Stimulated activated CD8-positive, alpha-beta memory T cell treated with anti-CD3 and anti-CD28 coated beads, Interleukin-4, amount 100 ng/mL, for 1 hour (primary cell): ENCODE measurements at places on chromosomes 6 and 20.

DNA sequence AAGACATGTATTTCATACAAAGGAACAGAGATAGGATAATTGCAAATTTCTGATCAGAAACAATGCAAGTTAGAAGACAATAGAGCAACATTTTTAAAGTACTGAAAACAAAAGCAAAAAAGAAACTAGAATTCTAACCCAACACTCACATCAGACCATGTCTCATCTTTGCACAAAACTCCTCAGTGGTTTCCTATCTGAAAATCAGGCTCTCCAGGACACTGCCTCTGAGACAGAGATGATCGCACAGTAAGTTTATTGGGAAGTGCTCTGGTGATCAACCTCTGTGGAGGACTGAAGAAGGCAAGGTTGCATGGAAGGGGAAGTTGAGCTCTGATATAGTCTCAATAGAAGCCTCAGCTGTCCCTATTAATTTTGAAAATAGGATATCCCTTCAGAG lies 2.3 kb upstream of the TTBK1 start:
- no peak for DNase-seq

DNA sequence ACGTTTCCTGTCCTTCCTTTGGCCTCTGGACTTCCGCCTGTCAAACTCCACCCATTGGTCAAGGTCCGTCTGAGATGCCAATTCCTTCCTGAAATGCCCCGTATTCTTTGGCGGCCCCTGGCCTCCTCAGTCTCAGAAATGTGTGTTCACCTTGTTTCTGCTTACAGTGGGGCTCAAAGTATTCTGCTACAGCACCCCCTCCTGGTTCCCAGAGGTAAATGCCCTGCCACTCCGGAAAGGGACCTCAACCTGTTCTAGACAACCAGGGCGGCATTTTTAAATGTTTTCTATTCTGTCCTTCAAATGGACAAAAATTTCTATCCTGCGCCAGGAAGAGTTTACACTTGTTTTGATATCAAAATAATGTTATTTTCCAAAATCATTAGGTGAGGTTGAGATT lies 12.1 kb upstream of the PAX1 start:
- no peak for DNase-seq

- no peak for DNase-seq
Measured at GRCh38 chr6:75643173-75643572, 41.5 kb downstream of the SENP6 start.

GRCh38 chr20:22801528-22801927 lies 217.2 kb upstream of the FOXA2 start:
- DNase-seq, result no peak

- DNase-seq, result no peak
Measured at GRCh38 chr20:58054780-58055373, 173.6 kb downstream of the ANKRD60 start.

- no peak for DNase-seq
Measured at GRCh38 chr6:99814230-99814928, 179.6 kb downstream of the MCHR2 start.

- no peak for DNase-seq
Measured at GRCh38 chr20:24657196-24657595, 187.8 kb downstream of the SYNDIG1 start.

DNA sequence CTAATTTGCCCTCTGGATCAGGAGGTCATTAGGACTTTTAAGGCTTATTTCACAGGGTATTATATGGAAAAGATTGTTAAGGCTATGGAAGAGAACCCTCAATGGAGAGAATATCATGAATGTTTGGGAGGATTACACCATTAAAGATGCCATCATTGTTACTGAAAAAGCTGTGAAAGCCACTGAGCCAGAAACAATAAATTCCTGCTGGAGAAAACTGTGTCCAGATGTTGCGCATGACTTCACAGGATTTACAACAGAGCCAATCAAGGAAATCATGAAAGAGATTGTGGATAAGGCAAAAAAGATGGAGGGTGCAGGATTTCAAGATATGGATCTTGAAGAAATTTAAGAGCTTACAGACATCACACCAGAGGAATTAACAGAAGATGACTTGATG lies 798.3 kb upstream of the SLC35B3 start:
- DNase-seq, result no peak

- DNase-seq, result no peak
Measured at GRCh38 chr6:31502586-31502985, 4.6 kb downstream of the MICB start.

GRCh38 chr6:157020881-157021343 lies 243.7 kb downstream of the ARID1B start:
- peak; percentile 18 for DNase-seq

GRCh38 chr6:107396211-107396610 lies 63.2 kb downstream of the PDSS2 start:
- DNase-seq, result no peak

- DNase-seq, result no peak
Measured at GRCh38 chr6:154528310-154528915, 17.9 kb upstream of the CNKSR3 start.

- DNase-seq, result no peak
Measured at GRCh38 chr6:34065466-34066217, 80.2 kb downstream of the GRM4 start.

DNA sequence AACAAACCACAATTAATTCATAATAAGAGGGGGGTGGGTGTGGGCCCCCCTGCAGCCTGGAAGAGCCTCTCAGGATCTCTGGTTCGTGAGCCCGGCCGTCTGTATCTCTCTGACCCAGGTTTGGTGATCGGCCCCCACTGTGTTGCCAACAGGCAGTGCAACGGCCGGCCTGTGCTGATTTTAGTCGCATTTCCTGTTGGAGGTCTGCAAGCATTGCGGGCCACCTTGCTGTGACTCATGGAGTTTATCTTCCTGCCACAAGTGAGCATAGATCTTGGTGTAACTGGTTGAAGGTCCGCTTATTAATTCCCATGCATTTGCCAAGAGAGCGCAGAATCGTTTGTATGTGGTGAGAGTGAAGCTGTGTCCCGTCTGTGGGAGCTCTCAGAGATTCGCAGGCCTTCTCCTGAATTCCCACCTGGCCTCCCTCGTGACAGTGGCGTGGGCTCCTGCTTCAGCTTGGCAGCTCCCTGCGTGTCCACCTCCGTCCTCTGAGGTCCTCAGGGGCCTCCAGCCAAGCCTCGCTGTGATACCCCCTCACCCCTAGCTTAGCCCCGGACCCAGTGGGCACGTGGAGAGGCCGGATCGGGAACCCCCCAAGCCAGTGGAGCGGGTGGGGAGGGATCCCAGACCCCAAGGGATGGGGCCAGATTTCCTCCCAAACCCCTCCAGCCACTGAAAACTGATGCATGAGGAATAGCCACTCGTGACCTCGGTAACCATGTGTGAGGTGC lies 269.8 kb downstream of the CDH4 start:
- no peak for DNase-seq

- no peak for DNase-seq
Measured at GRCh38 chr6:118581489-118581959, 33.4 kb downstream of the PLN start.

DNA sequence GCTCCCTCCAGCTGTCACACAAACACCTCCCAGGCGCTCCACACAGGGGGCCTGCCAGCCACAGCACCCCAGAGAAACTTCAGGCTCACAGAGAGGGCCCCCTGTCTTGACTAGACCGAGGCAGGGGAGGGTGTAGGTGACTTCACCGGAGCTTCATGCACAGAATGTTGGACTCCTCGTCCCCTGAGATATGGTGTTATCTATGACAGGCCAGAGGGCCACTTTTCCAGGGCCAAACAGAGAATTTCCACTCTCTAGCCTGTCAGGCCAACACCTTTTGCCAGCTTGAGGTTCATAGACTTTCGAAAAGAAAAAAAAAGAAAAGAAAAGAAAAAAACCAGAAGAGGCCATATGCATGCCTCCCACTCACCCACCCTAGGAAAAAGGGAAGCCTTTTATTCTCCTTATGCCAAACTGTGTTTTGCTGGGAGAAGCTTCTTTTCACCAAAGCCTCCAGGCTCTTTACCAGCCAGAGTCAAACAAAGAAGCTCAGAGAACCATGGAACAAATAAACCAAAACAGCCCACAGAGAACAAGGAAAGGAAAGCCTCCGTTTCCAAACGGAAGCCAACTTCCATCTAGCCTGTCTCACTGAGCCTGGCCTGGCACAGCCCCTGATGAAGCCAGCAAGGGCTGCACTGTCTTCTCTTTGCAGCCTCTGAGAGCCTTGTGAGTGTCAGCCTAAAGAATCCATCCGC lies 313.2 kb upstream of the JARID2 start:
- DNase-seq, result no peak

GRCh38 chr6:98467902-98468301 lies 366.5 kb upstream of the POU3F2 start:
- DNase-seq, result no peak

GRCh38 chr20:13863244-13863643 lies 78.4 kb downstream of the NDUFAF5 start:
- DNase-seq, result no peak

DNA sequence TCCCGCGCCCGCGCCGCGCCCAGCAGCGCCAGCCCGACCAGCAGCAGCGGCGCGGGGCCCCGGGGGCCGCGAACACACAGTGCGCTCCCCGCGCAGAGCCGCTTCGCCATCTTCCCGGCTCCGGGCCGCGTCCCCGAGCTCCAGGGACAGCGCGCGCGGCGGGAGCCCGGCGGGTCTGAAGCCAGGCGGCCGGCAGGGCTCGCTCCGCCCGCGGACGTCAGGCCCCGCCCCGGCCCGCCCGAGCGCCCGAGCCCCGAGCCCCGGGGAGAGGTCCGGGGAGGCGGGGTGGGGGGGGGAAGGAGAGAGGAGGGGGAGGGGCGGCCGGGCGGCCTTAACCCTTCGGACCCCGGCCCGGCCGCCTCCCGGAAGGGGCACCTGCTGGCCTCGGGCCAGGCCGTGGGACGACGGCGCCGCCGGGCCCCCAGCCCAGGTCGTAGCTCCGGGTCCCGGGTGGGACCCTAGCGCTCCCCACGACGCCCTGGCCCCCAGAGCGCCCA lies at the start of gene LAMA5:
Gene LAMA5 (minus strand): TSS at position 177 of the 497 bp plus-strand sequence. CDS start 67 bp downstream, at position 110.
- no peak for DNase-seq

DNA sequence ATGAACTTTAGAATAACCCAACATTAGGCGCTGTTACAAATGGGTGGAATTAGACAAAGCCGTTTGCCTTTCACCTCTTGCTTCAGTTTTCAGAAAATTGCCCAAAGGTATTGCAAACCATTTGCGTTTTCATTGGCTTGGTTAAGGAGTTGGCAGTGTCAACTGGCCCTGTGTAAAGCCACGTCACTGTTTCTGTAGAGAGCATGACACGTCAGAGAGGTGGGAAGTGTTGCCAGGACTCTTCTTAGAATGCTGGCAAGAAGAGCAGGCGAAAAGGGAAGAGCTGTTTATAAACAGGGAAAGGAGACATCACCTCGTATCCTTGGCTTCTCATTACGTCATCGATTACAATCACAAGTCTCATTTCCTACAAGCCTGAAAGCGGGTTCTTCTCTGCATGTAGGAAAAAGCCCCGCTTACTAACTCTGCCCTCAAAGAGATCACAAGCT lies 4.2 kb upstream of the IRF4 start:
- DNase-seq, result no peak

GRCh38 chr6:106373502-106374239 lies 13.2 kb downstream of the CRYBG1 start:
- DNase-seq, result no peak

- no peak for DNase-seq
Measured at GRCh38 chr6:129662406-129662766, 47.6 kb downstream of the ARHGAP18 start.

- no peak for DNase-seq
Measured at GRCh38 chr6:44396968-44397367, 9.5 kb downstream of the CDC5L start.

- no peak for DNase-seq
Measured at GRCh38 chr6:38959138-38959537, 89.4 kb upstream of the GLP1R start.

- no peak for DNase-seq
Measured at GRCh38 chr6:31879143-31879542, 346 bp upstream of the SLC44A4 start.

DNA sequence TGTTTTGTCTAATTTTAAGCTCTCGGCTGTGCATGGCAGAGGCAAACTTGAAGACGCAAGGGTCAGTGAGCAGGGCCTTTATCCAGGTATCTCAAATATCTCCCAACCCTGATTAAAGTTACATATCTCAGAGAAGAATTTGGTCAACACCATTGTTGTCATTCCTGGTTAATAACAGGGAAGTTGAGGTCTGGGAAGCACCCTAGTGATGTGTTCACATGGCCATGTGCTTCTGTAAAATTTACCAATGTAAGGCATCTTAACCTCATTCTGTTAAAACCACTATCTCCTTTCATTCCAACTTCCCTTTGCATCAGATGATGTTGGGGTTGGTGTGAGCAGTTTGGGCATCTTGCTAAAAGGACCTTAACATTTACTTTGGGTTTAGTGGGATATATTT lies 4.0 kb upstream of the FAM110A start:
- no peak for DNase-seq

- DNase-seq, result no peak
Measured at GRCh38 chr20:58691773-58692578, 624 bp upstream of the NPEPL1 start.

- no peak for DNase-seq
Measured at GRCh38 chr6:11219400-11219834, 13.1 kb downstream of the NEDD9 start.

DNA sequence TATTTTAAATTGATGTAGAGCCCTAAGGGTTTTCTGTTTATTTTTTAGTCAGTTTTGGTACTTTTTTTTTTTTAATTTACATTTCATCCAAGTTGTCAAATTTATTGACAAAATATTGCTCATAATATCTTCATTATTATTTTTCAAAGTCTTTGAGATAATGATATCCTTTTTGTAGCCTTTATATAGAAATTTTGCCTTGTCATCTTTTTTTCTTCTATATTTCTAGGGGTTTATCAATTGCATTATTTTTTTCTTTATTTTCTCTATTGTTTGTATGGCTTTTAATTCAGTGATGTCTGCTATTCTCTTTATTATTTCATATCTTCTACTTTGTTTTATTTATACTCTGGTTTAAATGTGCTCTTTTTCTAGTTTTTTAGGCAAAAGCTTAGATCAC lies 863.0 kb upstream of the GJE1 start:
- DNase-seq, result no peak
